NCI-H510A (cell line): ENCODE measurements at places on chromosomes 6 and 20.

DNA sequence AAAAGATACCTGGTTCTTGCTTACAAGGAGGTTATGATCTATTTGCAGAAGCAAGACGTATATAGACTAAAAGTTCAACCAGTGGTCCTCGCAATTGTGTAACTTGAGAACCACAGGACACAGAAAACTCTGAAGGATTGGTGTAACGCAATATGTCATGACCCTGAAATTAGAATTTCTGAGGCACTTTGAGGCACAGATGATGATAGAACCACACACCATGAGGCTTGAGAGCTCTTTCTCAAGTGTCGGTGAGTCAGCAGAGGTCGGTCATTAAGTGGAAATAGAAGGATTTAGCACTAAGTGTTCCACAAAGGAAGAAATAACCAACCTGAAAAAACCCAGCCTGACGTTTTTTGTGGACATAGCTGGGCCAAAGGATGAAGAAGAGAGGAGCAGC is 15.3 kb upstream of the CCN2 start:
- DNase-seq = no peak

DNA sequence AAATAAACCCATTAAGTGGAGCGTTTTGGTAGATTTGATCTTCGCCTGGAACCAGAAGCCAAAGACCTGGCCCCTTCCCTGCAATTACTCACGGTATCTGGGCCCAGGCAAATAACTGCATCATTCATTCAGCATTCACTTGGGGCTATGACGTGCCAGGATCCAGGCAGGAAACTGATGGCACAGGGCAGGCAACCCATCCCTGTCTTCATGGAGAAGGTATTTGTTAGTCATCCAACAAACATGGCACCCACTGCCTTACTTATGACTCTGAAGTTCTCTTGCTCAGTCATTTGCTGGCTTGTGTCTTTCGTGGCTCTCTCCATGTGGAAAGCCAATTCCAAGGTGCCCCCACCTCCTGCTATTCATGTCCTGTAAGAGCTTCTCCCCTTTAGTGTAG is 232.4 kb downstream of the BMP7 start:
- DNase-seq = no peak

GRCh38 chr20:60453388-60454246 is 495.4 kb downstream of the CDH26 start:
- DNase-seq = no peak

DNA sequence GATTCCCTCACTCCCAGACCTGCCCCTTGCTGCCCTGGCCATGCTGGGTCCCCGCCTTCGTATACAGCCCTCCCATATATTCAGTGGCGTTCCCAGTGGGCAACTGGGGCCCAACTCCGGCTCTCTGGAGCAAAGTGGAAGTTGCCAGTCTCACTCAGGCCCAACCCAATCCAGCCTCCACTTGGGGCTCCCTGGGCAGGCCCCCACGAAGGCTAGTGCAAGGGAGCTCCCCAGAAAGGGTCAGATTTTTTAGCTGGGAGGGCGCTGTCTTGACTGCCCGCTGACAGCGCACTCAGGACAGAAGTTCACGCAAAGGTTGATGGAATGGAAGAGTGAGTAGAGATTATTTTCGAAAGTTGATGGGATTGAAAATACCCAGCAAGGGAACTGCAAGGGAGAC is 5.9 kb downstream of the TP53TG5 start:
- DNase-seq = no peak

- DNase-seq = no peak
Measured at GRCh38 chr6:54291146-54291545, 17.1 kb upstream of the TINAG start.

GRCh38 chr6:133623065-133623464 is 265.8 kb upstream of the TCF21 start:
- DNase-seq = no peak

GRCh38 chr6:118580585-118581419 is 32.7 kb downstream of the PLN start:
- no peak for DNase-seq

DNA sequence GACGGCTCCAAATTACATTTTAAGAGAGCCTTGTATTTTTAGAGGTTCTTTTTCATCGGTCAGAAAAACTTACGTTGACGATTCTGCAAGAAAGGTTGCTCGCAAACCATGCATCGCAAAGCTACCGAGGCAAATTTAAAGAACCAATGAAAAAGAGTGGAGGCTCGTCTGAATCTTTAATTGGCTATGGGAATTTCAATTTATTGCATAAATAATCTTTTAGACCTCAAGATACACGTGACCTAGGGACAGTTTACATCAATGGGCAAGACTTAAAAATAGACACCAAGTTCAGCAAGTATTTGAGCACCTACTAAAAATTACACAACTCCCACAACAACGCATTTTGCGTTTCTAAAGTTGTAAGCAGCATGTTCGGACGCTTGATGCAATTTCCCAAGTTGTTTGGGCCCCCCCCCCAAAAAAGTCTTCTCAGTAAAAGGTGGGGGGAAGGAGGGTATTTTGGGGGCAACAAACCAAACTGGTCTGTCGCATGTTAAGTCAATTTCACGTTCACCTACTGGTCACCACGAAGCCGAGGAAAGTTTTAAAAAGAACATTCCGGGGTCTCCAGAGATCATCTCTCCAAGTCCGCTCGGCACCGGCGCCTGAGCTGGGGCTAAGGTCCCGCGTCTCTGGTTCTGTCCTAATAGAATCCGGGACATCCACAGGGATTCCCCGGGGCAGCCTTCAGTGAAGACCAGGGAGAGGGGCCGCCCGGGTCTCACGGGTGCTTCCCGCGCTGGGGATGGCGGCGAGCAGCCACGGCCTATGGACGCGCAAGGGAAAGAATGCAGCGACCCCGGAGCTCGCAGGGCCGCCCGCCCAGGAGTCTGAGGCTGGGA is 851 bp downstream of the SNX5 start:
- DNase-seq = no peak
